ENCODE measurements at places on chromosomes 7 and 10. TPM values are rescaled to one million over a fixed set of nuclear protein-coding genes. Genes with fewer than 3 reads are reported as not detected.

Gene SLC26A5
- total RNA-seq: 0.33 TPM

Gene NUTM2B
- total RNA-seq: 0.68 TPM

Gene SOSTDC1
- total RNA-seq: 0.36 TPM

DNA sequence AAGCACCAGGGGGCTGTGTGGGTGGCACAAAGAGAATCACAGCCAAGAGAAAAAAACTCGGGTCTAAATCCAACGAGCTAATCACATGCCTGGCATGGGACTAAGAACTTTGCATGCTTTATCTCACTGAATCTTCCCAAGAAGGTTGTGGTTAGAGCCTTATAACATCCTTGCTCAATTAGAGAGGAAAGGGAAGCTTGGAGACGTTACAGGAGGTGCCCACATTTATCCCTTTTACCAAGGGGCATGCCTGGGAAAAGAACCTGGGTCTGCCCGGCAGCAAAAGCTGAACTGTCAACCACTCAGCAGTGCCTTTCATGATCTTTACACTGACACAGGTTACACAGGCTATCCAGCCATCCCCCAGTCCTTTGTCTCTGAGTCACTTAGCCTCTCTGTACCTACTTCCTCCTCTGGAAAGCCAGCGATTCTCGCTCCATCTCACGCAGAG lies 190.1 kb downstream of the PRPF18 start:
- H3K4me3 ChIP-seq: no peak overlapping the region
- DNase-seq: no peak
- no peaks in the 10 kb centered on the region for H3K36me3 ChIP-seq
- no peaks in the 10 kb centered on the region for H3K27me3 ChIP-seq
- H3K4me1 ChIP-seq: no peaks in the 10 kb centered on the region
- H3K27ac ChIP-seq: no peak overlapping the region

- no peak overlapping the region for H3K27ac ChIP-seq
- H3K4me1 ChIP-seq: no peaks in the 10 kb centered on the region
- DNase-seq: no peak
- no peak overlapping the region for H3K4me3 ChIP-seq
These were observed 10.7 kb downstream of the AMZ1 start for GRCh38 chr7:2698581-2699288.

DNA sequence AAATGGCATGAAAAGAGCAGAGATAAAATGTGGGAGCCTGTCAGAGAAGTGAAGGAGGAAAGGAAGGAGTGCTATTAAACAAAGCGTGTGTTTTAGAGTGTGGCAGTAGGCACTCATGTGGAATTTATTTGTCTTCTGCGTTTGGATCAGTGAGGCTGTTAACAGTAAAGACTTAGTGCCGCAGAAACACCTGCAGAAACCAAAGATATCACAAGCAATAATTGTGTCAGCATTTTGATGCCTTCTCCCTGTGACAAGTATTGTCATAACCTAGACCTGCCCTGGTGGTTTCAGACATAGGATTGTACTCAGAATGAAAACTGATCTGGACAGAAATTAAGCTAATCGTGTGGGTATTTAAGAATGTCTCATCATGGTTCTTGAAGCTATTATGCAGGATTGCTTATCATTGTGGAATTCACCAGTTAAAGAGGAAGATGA lies 191.0 kb downstream of the CAMK1D start:
- H3K4me3 ChIP-seq: no peak overlapping the region
- no peaks in the 10 kb centered on the region for H3K36me3 ChIP-seq
- no peaks in the 10 kb centered on the region for H3K27me3 ChIP-seq
- no peak for DNase-seq

DNA sequence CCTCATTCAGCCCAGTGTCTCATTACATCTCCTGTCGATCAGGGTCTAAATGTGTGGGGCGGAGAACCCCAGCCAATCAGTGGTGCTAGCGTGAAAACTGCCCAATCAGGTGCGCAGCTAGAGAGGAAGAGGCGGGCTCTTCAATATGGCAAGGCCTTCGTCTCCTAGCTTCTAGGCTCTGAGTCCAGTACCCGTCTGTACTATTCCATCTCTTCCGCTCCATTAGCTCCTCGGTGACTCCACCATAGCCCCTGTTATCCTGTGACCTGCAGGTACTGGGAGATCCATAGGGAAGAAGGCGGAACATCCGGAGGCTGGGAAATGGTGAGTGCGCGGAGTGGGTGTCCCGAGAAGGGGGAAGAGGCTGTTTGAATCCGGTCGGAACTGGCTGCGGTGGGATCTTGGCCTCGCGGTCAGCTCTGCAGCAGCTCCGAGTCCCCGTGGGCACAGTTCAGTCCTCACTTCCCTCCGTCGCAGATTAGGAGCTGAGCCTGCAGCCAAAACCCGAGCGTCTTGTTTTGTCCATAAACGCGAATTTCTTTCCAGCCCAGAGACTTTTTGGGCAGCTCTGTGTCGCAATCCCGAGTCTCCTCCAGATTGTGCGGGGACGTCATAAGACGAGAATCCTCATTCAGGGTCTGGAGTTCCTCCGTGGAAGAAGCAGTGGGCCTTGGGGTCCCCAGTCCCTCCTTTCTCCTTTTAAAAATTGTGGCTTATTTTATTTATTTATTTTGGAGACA lies at the start of gene ZNF727:
ZNF727 (plus strand) TSS at position 134 of the 740 bp plus-strand sequence; CDS start at position 322, 188 bp downstream.
- peak within 1 kb of the TSS; percentile 86 for H3K27ac ChIP-seq
- peak within 1 kb of the TSS; percentile 41 for H3K4me3 ChIP-seq
- peaks cover 8% of the 10 kb centered on the region for H3K4me1 ChIP-seq
- no peaks in the 10 kb centered on the region for H3K36me3 ChIP-seq

DNA sequence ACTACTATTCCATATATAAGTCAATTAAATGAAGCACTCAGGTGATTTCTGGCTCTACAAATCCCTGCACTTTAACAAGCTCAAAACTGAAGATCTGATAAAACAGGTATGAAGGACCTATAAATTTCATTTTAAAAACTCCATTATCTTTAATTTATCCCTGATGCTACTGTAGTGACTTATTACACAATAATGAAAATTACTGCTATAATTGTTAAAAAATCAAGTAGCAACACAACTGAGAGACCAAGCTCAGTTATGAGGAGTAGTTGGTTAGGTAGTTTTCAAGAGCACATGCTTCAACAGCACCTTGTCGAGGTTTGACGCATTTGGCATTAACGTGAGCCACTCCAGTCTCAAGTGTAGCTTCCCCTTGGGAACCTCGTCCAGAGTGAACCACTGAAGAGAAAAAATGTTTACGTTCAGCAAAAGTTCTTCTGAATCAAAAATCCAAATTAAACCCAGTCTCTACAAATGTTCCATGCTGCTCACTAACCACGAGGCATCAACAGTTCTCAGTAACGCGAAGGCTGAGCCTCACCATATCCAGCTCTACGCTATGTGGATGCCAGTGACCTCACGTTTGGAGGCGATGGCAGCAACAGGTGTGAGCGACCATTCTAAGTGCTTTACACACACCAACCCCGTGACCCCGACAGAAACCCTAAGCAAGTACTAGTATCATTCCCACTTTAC lies 55.3 kb upstream of the NCAPG2 start:
- no peak overlapping the region for H3K4me3 ChIP-seq
- no peak for DNase-seq
- no peak overlapping the region for H3K27ac ChIP-seq
- H3K27me3 ChIP-seq: no peaks in the 10 kb centered on the region
- H3K36me3 ChIP-seq: peaks cover 95% of the 10 kb centered on the region
- H3K4me1 ChIP-seq: no peaks in the 10 kb centered on the region

DNA sequence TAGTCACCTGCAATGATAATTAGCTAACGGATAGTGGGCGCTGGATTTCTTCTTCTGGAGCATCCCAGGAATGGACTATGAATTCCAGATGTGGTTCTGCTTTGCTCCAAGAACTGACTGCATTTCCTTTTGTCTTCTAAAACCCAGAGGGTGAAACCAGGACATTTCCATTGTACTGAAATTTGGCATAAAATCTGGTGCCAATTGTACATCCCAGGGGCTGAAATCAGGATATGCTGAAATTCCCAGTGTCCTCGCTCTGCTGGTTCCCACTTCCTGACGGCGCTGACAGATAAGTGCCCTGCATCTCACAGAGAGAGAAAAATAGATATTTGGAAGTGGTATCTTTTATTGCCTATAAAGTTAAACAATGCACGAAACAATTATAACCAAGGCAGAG lies 31.9 kb downstream of the RBM20 start:
- no peak overlapping the region for H3K4me3 ChIP-seq
- no peaks in the 10 kb centered on the region for H3K27me3 ChIP-seq
- H3K27ac ChIP-seq: no peak overlapping the region
- H3K36me3 ChIP-seq: no peaks in the 10 kb centered on the region

- H3K4me1 ChIP-seq: no peaks in the 10 kb centered on the region
- DNase-seq: no peak
- H3K36me3 ChIP-seq: no peaks in the 10 kb centered on the region
- no peak overlapping the region for H3K4me3 ChIP-seq
- H3K27ac ChIP-seq: no peak overlapping the region
These were observed 244.4 kb upstream of the SLC26A5 start for GRCh38 chr7:103690242-103690974.

- no peak overlapping the region for H3K27ac ChIP-seq
- H3K4me1 ChIP-seq: peaks cover 21% of the 10 kb centered on the region
- no peaks in the 10 kb centered on the region for H3K27me3 ChIP-seq
- H3K36me3 ChIP-seq: no peaks in the 10 kb centered on the region
- DNase-seq: no peak
These were observed 325.1 kb upstream of the PLXDC2 start for GRCh38 chr10:19491166-19491565.

DNA sequence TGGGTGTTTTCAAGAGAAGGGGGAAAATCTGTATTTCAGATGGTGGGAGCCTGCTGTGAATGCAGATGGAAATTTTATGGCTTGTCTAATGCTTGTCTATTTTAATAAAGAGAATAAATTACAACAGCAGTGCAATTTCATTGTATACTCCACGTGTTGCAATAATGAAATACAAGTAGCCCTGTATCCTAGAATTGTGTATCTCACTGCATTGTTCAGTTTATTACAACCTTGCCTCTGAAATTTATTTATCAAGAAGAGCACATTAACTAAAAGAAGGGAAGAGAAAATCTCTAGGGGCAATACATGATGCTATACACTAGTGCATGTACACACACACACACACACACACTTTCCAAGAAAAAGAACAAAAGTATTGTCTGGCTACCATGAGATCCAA lies 21.8 kb downstream of the ANK3 start:
- no peaks in the 10 kb centered on the region for H3K4me1 ChIP-seq
- no peaks in the 10 kb centered on the region for H3K36me3 ChIP-seq
- DNase-seq: no peak
- no peak overlapping the region for H3K27ac ChIP-seq
- no peaks in the 10 kb centered on the region for H3K27me3 ChIP-seq

DNA sequence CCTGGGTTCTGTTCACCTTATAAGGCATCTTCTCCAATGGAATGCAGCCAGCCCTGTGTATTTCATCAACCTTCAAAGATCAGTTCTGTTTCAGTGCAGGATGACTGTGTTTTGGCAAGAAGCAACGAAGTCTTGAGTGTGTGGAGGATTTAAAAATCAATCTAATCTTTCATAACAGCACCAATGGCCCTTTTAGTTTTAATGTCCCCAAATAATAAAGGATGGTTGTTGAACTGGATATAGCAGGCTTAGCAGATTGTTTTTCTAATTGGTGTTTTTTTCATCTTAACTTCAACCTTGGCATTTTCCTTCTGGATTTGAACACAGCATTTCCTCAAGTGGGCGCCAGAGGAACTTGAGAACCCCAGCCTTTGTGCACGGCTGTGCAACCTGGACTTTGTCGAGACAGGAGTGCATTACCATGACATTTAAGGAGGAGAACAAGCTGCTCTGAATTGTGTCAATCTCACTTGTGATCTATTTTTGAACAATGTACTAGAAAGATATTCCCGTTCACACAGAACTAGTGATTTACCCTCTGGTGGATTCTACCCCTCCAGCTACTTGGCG lies 313.3 kb upstream of the AKR1E2 start:
- no peaks in the 10 kb centered on the region for H3K4me1 ChIP-seq
- H3K27me3 ChIP-seq: no peaks in the 10 kb centered on the region
- peak; percentile 73 for DNase-seq
- H3K27ac ChIP-seq: peak overlapping the region; percentile 58
- no peaks in the 10 kb centered on the region for H3K36me3 ChIP-seq

- peaks cover 5% of the 10 kb centered on the region for H3K36me3 ChIP-seq
- H3K27ac ChIP-seq: no peak overlapping the region
- no peak overlapping the region for H3K4me3 ChIP-seq
- H3K27me3 ChIP-seq: no peaks in the 10 kb centered on the region
- no peak for DNase-seq
These were observed 26.4 kb downstream of the BEND7 start for GRCh38 chr10:13502380-13502779.
